ENCODE measurements at places on chromosomes 2 and 18. TPM values are rescaled to one million over a fixed set of nuclear protein-coding genes. Genes with fewer than 3 reads are reported as not detected.

Gene ACMSD
- total RNA-seq = not detected

GRCh38 chr2:170883683-170884082, 45.4 kb upstream of the GORASP2 start:
- no peak for DNase-seq

- no peak for DNase-seq
Observed at GRCh38 chr2:171957061-171957460, 34.8 kb downstream of the HAT1 start.

Gene CDK15
- total RNA-seq = not detected

Gene SOX11
- total RNA-seq = not detected

Gene UPP2
- total RNA-seq = not detected

GRCh38 chr2:59217360-59217759, 976.2 kb upstream of the FANCL start:
- DNase-seq = no peak

Gene SERPINB4
- total RNA-seq = not detected

- no peak for DNase-seq
Observed at GRCh38 chr2:174802459-174802858, 38.2 kb upstream of the CHRNA1 start.

DNA sequence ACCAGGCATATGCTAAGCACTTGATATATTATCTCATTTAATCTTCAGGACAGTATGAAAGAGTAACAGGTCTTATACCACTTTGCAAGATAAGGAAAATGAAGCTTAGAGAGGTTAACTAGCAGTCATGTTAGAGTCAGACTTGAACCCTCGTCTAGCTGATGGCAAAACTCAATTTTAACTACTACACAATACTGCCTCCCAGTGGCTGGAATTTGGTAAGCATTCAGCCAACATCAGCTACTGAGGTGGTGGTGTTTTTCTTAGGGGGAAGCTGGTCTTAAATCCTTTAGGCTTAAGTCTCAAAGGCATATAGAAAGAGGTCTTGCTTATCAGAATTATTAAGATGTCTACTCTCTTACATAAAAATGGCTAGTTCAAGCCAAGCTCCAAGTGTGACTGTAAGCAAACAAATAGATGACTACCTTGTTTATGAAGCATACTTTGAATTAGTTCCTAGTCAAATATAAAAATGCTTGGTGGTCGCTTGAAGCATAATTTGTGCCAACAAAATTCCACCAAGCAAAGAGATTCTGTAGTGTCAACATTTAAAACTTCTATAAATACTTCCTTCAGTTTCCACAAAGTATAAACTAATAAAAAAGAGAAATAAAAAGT, 325.4 kb upstream of the FIGN start:
- peak; percentile 66 for DNase-seq

DNA sequence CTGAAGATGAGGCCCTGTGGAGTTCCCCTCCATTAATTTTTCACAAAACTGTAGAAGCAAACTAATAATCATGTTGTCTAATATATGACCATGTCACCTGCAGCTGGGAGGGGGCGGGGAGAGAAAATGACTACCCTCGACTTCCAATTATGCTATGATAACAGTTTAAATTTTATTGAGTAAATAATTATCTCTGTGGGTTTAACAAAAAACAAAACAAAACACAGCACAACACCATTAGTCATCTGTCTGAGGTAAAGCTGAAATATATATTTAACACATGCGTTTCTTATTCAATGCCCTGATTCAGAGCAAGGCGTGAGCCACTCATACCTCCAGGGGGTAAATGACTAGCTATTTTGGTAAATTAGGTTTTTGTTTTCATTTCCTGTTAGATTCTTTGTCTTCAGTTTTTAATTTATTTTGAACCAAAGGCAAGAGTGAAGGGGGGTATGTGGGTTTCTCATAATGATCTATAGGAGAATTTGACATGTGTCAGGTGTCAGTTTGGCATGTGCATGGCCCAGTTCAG, 77.4 kb upstream of the ZCCHC2 start:
- DNase-seq = no peak

- DNase-seq = no peak
Observed at GRCh38 chr2:96239745-96240264, 26.0 kb downstream of the TMEM127 start.

Gene IL1R2
- total RNA-seq = 0.34 TPM

GRCh38 chr2:106192752-106193689, 1.1 kb downstream of the UXS1 start:
- peak; percentile 55 for DNase-seq

GRCh38 chr2:47686018-47686417, 96.9 kb upstream of the MSH6 start:
- no peak for DNase-seq

Measured in Calu3 (cell line).